ENCODE measurements at places on chromosomes 12 and 14. TPM values are rescaled to one million over a fixed set of nuclear protein-coding genes. Genes with fewer than 3 reads are reported as not detected.

DNA sequence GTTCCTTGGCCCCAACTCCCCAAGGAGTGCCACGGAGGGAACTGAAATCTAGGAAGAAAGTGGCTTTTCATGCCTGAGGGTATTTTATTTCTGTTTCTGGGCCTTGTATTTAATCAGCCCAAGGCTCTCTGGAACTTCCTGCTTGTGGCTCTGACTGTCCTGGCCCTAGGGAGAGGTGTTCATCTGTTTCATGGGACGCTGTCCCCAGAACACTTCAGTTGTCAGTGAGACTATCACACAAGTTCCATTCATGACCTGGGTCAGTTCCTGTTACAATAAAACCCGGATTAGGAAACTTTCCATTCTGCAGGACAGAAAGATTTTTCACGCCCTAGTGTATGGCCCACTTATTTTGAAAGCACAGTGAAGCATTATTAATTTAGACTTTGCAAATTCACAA is 18.5 kb upstream of the TC2N start:
- no peak for DNase-seq

DNA sequence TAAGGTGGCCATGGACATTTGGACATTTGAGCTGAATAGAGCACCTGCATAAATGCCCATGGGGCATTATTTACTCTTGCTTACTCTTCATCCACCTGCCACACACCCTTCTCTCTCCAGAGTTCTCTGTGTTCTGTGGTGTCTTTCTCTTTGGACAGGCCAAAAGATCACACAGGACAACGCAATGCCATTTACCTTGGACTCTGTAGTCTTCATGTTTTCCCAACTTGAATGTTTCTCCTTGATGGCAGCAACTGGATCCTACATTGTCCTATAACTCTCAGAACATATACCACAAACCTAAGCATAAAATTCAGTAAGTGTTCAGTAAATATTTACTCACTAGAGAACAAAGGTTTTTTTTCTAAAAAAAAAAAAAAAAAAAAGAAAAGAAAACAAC is 41.7 kb upstream of the PTHLH start:
- DNase-seq: no peak

DNA sequence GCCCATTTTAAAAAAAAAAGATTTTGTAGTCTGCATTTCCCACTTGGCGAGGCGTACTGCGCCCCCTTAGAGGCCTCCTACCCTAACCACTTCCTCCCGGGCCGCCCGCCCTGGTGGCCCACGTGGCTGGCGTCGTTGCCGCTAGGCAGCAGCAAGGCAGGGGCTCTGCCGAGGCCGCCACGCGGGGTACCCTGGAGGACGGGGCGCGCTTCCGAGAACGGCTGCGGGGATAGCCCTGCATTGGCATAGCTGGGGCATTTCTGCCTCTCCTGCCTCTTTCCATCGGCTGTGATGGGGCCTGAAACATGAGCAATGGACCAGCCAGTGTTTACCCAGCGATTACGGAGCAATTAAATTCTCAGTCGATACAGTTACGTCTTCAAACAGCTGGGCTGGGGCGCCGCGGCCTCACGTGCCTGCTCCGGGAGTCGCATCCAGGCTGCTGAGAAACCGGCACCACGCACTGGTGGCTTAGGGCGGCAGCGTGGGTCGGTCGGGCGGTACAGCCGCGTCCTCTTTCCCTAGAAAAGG is 38.0 kb downstream of the IQSEC3 start:
- peak; percentile 56 for DNase-seq

DNA sequence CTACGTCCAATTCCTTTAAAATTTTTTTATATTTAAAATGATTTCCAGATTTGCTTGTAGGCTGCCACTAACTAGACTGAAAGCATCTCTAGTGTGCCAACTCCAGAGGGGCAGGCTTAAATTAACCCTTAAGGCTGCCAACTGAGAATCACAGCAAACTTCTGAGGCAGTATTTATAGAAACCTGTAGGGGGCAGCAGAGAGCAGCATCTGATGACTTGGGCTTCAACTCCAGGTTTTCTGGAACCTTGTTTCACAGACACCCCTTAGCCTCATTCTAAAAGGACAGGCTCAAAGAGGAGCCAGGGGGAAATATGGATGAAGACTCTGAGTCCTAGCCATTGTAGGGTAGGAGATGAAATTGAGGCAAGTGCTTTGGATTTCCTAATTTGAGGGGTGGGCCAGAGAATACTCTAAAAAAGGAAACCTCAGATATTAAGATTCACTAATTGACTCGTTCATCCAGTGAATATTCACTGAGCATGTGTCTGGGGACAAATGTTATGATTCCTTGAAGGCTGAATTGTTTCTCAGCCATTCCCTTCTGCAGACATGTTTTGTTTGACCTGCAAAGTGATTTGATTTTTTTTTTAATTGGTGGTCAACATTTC is 63.3 kb upstream of the HSPB8 start:
- DNase-seq: no peak

DNA sequence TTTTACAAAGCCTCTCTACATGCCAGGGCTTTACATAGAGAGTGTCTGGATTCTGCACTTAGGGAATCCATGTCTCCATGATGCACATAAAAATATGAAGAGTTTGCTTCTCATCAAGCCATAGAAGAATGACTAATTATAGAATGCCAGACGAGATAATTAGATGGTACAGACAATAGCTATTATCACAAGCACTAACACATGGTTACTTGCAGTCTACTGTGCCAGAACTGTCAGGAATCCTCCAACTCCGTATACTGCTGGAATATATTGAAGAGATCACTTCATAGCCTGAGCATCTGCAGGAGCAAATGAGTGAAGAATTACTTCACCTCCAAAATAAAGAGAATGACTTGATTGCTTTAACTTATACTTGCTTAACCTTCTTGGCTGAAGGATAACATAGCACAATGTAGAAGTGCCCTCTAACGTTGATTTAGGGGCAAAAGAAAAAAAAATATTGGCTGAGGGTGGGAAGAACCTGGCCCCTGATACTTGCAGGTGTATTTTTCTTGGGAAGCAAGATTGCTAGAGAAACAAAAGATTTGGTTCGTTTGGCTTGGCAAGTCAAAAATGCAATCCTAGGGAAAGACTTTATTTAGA is 272.8 kb upstream of the FAR2 start:
- no peak for DNase-seq

- no peak for DNase-seq
These were observed 32.0 kb downstream of the SLC6A12 start for GRCh38 chr12:181921-182320.

DNA sequence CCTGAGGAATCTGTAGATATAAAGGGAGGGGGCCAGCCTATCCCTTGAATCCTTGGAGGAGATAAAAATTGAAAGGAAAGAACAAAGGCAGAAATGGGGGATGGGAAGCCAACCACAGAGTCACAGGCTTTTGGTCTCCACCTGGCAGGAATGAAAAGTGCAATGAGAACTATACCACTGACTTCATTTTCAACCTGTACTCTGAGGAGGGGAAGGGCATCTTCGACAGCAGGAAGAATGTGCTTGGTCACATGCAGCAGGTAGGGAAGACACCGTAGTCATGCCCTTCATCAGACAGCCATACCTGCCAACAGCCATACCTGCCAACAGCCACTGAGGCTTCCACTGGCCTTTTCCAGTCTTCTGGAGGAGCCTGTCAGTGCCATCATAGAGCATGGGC is 13.4 kb downstream of the ASB8 start:
- DNase-seq: no peak

DNA sequence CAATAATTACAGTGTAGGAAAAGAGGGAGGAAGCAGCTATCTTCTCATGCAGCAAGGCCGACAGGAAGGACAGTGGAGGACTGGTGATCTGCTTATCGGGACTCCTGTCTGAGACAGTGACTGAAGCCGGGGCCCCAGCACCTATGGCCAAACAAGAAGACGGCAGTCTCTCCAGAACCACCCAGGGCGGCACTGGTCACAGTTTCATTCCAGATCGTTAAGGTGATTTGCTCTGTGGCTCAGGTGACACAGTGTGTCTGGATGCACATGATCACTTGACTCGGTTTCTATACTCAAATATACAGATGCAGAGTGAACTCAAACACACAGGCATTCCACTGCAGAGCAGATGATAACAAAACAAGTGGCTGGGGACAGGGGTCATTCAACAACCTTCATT is 52.1 kb upstream of the CORO1C start:
- no peak for DNase-seq

- DNase-seq: no peak
These were observed 486 bp upstream of the AKT1 start for GRCh38 chr14:104795781-104796686.

DNA sequence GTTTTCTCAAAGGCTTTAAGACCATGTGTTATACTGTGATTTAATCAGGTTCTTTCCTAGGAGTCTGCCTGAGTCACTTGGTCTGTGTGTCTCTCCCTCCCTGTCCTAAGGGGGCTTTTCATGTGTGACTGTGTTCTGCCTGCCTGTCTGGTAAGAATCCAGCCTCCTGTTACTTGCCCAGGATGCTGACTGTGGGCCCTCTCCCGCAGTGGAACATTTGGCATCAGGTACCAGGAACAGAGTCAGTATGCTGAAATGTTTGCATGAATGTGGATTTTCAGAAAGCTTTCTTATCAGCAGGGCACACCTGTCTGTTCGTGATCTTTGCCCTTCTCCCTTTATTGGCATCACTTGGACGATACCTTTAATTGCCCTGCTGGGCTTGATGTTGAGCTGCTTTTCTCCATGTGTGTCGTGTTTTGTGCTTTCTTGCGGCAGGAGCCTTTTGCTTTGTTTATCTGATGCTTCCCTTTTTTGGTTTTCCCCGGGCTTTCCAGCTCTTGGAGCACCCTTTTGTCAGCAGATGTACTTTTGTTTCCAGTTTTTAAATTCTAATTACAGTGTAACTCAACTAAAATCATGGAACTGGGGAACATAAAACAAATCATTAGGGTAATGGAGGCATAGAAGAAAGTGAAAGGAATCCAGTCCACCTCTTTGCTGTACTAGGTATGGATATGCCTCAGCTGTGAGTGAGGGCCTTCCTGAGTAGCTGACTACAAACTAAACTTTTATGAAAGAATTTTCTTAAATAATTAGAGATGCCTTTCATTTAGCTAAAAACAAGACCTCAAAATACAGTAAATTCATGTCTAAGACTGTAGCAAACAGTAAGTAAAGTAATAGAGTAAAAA is 72.5 kb downstream of the TRAF3 start:
- DNase-seq: no peak

- DNase-seq: no peak
These were observed 18.6 kb downstream of the PSMC1 start for GRCh38 chr14:90274808-90275457.

DNA sequence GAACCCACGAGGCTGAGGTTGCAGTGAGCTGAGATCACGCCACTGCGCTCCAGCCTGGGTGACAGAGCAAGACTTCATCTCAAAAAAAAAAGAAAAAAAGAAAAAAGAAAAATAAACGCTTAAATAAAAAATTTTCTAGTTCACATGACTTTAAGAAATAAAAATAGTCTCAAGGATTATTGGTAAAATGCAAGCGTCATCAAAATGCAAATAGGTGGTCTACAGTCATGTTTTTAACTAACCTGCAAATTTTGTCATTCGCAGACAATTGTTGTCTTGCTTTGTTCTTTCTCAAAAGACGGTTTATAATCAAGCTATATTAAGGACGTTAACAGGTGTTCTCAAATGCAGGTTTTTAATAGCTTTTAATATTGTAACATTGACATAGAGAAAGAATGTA is 22.4 kb downstream of the TXNRD1 start:
- DNase-seq: no peak

DNA sequence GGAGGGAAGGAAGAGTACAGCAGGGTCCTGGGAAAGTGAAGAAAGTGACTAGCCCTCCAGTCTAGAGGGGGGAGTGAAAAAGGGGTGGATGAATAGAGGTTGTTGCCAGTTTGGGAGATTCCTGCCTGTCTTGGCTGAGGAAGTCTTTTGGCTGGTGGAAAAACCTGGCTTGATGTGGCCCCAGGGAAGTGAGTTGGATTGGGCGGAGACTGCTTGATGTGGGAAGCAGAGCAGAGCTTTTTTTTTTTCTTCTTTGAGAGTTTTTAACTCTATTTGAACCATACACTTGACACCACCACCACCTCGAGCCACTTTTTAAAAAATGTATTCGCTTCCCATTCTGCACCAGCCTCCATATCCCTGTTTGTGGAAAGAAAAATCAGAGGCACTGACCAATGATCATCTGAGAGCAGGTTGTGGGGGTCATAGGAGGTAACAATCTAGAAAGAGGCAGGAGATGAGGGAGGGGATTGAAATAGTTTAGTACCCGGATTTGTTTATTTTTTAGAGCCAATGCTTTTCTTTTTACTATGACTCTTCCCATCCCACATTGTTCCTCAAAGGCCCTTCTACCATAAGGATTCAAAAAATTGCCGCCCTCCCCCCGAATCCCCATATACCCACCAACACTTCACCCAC is 690 bp upstream of the DTX3 start:
- no peak for DNase-seq

- no peak for DNase-seq
These were observed 1154.8 kb downstream of the TMEM121 start for GRCh38 chr14:106681161-106681560.

DNA sequence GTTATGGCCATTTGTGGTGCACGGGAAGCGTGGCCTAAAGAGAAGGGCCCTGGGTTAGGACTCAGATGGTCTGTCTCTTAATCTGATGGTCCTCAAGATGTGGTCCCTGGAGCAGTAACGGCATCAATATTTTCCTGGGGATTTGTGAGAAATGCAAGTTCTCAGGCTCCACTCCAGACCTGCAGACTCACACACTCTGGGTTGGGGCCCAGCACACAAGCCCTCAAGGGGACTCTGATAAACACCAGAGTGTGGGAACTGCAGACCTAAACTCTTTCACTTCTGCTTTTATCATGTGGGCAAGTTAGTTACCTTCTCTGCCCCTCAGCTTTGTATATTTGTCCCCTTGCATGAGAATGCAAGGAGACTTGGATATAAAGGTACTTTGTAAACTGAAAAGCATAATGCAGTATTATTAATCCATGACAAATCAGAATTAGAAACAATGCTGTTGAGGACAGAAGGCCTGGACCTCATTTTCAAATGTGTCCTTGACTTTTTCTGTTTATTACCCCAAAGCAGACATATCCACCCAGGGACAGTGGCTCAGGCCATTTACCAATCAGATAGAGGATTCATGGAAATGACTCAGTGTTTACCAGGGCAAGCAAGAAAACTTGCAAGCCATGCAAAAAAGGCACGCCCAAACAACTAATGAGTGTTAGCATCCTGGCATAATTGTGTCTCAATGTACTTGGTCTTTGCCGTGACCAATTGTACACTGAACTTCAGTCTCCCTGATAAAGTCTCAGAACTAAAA is 157.0 kb downstream of the ASCL1 start:
- DNase-seq: no peak

GRCh38 chr12:62382526-62382925 is 84.1 kb upstream of the MON2 start:
- no peak for DNase-seq

- DNase-seq: peak; percentile 78
These were observed 3.8 kb downstream of the CCDC88C start for GRCh38 chr14:91413547-91414474.

The INHBC gene
- not detected for total RNA-seq

The CACNB3 gene
- 12.5 TPM for total RNA-seq

The MGST1 gene
- total RNA-seq: 414 TPM

The TMEM229B gene
- total RNA-seq: 0.50 TPM

The USP15 gene
- 37.2 TPM for total RNA-seq

The SLC5A8 gene
- 0.11 TPM for total RNA-seq

The KRT6C gene
- not detected for total RNA-seq

Measured in H1 (cell line).